ENCODE measurements at places on chromosomes 2 and 18. TPM values are rescaled to one million over a fixed set of nuclear protein-coding genes. Genes with fewer than 3 reads are reported as not detected.
A peak's percentile ranks its signal among the peaks of the same experiment; 100 is the strongest.

- no peak for DNase-seq
Observed at GRCh38 chr18:36089001-36089400, 21.6 kb upstream of the RPRD1A start.

DNA sequence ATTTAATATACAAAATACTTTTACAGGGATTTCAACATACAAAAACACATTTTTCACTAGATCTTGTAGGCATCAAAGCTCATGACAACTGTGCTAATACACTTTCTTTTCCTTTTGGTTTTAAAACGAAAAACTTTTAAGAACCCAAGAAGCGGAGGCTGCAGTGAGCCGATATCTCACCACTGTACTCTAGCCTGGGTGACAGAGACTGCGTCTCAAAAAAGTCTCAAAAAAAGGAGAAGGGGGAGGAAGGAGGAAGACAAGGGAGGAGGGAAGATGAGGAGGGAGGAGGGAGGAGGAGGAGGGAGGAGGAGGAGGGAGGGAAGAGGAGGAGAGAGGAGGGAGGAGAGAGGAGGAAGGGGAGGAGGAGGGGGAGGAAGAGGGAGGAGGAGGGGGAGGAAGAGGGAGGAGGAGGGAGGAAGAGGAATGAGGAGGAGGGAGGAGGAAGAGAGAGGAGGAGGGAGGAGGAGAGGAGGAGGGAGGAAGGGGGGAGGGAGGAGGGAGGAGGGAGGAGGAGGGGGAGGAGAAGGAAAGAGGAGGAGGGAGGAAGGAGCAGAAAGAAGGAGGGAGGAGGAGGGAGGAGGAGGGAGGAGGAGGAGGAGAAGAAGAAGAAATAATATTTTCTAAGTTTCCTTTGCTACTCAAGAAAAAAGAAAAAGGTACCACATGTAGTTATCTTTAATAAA is 13.8 kb downstream of the ROCK2 start:
- DNase-seq = no peak

DNA sequence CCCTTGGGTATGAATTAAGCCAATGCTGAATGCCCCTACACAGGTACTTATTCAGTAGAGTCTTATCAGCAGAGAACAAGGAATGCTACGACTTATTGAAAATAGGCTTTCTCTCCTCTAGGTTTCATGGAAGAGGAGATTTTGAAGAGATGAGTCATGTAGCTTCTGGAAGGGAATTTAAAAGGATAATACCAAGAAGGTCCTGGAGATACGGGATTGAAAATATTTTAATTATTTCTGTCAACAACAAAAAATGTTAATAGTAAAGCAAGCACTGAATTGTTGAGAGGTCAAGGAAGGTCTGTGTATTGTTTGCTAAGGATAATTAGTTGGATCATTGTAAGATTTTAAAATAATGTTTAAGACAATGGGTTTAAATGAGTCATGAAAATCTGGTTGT is 293.0 kb upstream of the SPHKAP start:
- no peak for DNase-seq

GRCh38 chr2:112605926-112606325 is 21.5 kb downstream of the CHCHD5 start:
- no peak for DNase-seq

- no peak for DNase-seq
Observed at GRCh38 chr2:46915281-46915810, at the start of gene MCFD2. Gene MCFD2 (minus strand): TSS chr2:46915806. CDS start chr2:46909171, 6,635 bp downstream.

GRCh38 chr2:160142472-160142871 is 57.6 kb downstream of the ITGB6 start:
- DNase-seq = no peak

- DNase-seq = no peak
Observed at GRCh38 chr18:24319757-24320156, 77.9 kb downstream of the OSBPL1A start.

GRCh38 chr2:190443055-190443454 is 34.9 kb downstream of the MFSD6 start:
- DNase-seq = no peak

GRCh38 chr2:218991674-218992168 is 1.5 kb downstream of the CRYBA2 start:
- DNase-seq = peak; percentile 22

- DNase-seq = no peak
Observed at GRCh38 chr2:182542501-182543258, 115.8 kb upstream of the PDE1A start.

GRCh38 chr2:135494917-135495316 is 36.1 kb downstream of the ZRANB3 start:
- no peak for DNase-seq

DNA sequence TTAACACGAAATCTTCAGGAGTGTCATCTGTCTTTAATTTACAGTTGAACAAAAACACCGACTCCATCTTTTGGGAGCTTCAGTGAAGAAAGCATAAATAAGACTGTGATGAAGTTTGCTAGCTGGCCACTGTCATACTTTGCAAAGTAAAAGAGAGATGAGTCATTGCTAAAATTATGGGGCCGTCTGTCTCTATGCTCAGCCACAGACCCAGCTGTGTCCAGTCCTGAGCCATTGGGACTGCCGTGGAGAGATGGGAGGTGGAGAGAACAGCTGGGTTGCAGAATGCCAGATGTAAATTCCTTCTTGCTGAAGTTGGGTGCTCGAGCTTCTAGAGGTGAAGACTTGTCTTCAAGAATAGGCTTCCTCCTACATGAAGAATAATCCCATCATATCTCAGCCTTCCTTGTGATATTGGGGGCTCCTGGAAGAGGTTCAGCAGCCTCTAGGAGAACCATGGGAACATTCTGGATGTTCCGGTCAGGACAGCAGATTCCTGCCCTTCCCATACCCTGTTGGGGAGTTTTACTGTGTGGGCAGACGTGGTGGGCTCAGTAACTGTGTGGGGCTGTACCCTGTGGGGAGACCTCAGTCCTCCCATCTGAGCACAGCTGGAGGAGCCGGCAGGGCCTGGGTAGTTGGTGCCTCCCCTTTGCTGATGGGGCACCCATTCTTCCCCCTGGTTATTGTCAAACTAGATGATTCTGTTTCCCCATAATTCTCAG is 71.1 kb downstream of the LDLRAD4 start:
- no peak for DNase-seq

DNA sequence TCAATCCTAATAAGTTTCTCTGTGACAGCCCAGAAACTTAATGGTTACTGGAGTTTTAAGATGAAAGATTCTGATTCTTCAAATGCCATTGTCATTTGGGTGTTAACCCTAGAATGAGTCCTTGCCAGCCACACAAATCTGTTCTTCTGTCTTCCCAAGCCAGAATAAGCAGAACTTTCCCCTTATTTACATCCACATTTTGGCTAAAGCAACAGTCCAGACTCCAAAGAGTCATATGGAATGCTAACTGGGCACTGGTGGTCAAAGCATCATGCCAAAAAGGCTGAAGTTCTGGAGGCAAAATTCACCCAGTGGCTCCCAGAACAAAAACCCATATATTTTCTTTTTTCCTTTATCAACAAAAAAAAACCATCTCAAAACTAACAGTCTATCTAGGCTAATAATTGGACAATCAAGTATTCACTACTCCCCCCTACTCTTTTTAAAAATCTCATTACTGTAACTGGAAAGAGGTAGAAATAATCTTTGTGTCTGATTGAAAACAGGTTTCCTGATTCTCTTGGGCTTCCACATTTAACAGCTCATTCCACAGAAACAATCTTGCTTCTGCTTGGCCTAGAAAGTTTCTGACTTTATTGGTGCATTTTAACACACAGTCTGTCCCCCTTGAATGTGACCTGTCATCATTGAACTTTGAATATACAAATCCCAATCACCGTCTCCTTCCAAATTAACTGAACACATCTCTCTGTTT is 89.6 kb upstream of the SETBP1 start:
- no peak for DNase-seq

DNA sequence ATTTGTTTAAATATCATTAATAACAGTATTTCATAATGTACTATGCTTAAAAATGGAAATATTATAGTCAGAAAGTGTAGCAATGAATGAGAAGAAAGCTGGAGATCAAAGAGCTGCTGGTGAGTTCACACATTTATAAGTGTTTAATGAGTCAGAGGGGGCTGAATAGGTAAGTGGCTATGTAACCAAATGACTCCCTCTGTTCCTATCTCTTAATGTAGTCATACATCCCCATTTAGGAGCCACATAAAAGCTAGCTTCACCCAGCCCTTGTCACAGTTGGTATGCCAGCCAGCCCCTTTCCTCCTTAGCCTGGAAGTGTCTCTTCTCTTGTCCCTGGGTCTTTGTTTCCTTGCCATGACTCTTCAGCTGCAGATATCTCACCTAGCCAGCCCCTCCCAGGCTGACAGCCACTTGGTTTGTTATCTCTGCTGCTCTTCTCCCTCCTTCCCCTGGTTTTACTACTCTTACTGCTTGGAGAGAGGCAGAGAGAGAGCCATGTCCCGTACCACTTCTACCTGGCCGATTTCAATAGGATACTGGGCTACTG is 438.6 kb upstream of the HNMT start:
- no peak for DNase-seq

- DNase-seq = no peak
Observed at GRCh38 chr2:163157411-163157810, 318.8 kb upstream of the KCNH7 start.

DNA sequence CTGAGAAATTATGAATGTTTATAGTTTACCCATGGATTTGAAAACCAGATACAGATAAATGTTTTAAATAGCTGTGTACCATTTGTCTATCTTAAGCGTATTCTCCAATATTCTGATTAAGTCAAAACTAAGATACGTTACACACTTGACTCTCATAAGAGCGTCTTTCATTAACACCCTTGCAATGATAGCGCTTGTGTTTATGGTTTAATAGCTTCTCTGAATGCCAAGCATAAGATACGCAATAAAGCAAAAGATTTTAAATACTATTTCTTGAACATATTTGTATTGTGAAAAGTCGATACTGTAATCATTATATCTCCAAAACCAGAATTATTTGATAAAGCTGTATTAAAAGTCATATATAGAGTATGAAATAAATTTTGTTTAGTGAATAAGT is 3.0 kb downstream of the CALCRL start:
- peak; percentile 46 for DNase-seq

GRCh38 chr18:44796429-44797428 is 116.0 kb downstream of the SETBP1 start:
- DNase-seq = no peak

- DNase-seq = no peak
Observed at GRCh38 chr18:63757541-63757940, 17.7 kb upstream of the SERPINB7 start.

GRCh38 chr2:38432820-38433606 is 55.9 kb upstream of the ATL2 start:
- DNase-seq = no peak

DNA sequence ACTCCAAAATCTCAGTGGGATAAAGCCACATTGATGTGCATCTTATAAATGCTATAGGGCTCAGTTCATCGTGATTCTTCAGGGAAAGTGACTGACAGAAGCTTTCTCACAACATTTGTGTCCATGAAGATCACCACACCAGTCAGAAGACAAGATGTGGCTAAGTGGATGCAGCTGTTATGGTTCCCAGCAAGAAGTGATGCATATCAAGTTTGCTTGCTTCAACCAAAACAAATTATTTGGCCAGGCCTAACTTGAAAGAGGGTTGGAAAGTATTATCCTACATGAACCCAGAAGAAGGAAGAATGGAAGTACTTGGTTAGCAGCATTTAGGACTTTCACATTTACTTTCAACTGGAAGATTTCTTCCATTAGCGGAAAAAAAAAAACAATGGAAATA is 210.0 kb upstream of the ACVR2A start:
- no peak for DNase-seq

Gene EPB41L3
- 17.3 TPM for total RNA-seq

Gene CHN1
- 8.1 TPM for total RNA-seq

Gene TWIST2
- 0.44 TPM for total RNA-seq

Gene SEPTIN10
- 63.9 TPM for total RNA-seq

Gene MAP4K4
- total RNA-seq = 112 TPM

Gene ANKRD29
- 0.79 TPM for total RNA-seq
